Prostate gland (tissue), 2 donors: ENCODE measurements at places on chromosomes 1 and 21. TPM values are rescaled to one million over a fixed set of nuclear protein-coding genes. Genes with fewer than 3 reads are reported as not detected.
A peak's percentile ranks its signal among the peaks of the same experiment; 100 is the strongest.

- DNase-seq = peak; percentile 56
- H3K27ac ChIP-seq = no peak overlapping the region
- no peak overlapping the region for H3K4me3 ChIP-seq
- no peaks in the 10 kb centered on the region for H3K36me3 ChIP-seq
Observed at GRCh38 chr1:171267391-171267790, 19.1 kb downstream of the FMO1 start.

DNA sequence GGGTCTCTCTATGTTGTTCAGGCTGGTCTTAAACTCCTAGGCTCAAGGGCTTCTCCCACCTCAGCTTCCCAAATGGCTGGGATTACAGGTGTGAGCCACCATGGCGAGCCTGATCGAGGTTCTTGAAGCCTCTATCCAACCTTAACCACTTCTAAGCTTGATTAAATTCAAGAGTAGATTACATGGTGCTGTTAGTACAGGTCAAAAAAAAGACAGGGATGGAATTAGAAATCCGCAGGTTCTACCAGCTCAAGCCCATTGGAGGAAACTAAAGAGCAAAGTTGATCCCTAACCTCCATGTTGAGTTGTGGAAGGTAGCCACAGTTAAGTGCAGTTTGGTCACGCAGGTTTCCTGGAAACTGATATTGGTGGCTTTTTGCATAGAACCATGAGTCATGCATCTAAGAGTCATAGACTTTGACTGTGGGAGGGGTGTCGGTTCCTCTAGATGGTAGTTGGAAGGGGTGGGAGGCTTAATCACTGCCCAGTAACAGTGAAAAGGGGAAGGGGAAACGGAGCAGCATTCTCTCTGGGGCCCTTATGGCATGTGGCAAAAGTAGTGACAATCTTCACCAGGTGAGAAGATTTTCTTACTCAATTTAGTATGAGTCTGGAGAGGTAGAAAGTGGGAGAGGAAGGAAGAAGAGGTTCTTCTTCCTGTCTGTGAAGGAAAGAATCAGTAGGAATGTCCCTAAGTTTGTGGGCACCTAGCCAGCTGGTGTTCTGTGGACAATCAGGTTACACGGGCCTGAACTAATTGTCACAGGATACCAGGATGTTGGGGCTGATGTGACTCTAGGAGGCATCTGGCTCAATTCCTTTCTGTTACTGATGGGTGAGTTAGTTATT is 7.0 kb downstream of the CD53 start:
- no peak overlapping the region for H3K4me3 ChIP-seq
- no peaks in the 10 kb centered on the region for H3K4me1 ChIP-seq
- no peaks in the 10 kb centered on the region for H3K27me3 ChIP-seq
- H3K27ac ChIP-seq = no peak overlapping the region

- no peaks in the 10 kb centered on the region for H3K27me3 ChIP-seq
- no peak overlapping the region for H3K27ac ChIP-seq
- H3K36me3 ChIP-seq = no peaks in the 10 kb centered on the region
- no peaks in the 10 kb centered on the region for H3K4me1 ChIP-seq
Observed at GRCh38 chr1:107213225-107213624, 72.4 kb downstream of the NTNG1 start.

GRCh38 chr1:7902478-7903085 is 38.1 kb downstream of the TNFRSF9 start:
- no peaks in the 10 kb centered on the region for H3K4me1 ChIP-seq
- H3K36me3 ChIP-seq = no peaks in the 10 kb centered on the region
- DNase-seq = peak; percentile 61
- no peak overlapping the region for H3K27ac ChIP-seq

DNA sequence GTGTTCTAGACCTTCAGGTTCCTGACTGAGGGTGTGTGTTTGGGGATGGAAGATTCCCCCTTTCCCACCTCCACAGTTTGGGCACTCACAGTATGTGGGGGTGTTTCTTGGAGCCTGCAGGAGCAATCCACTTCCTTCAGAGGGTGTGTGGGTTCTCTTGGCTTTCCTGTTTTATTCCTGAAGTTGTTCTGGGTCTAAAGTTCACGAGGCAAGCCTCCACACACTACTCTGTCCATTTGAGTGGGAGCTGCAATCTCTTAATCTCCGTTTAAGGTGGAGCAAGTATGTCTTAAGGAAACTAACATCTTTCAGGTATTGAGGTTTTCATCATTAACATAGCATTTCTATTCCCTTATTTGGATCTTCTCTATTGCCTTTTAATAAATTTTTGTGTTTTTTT is 141.8 kb downstream of the TENT5C start:
- H3K4me3 ChIP-seq = no peak overlapping the region
- H3K27me3 ChIP-seq = no peaks in the 10 kb centered on the region
- no peak for DNase-seq
- no peak overlapping the region for H3K27ac ChIP-seq

GRCh38 chr1:12438349-12438924 is 179.6 kb downstream of the DHRS3 start:
- DNase-seq = no peak
- no peaks in the 10 kb centered on the region for H3K36me3 ChIP-seq
- H3K4me3 ChIP-seq = no peak overlapping the region
- no peaks in the 10 kb centered on the region for H3K27me3 ChIP-seq

DNA sequence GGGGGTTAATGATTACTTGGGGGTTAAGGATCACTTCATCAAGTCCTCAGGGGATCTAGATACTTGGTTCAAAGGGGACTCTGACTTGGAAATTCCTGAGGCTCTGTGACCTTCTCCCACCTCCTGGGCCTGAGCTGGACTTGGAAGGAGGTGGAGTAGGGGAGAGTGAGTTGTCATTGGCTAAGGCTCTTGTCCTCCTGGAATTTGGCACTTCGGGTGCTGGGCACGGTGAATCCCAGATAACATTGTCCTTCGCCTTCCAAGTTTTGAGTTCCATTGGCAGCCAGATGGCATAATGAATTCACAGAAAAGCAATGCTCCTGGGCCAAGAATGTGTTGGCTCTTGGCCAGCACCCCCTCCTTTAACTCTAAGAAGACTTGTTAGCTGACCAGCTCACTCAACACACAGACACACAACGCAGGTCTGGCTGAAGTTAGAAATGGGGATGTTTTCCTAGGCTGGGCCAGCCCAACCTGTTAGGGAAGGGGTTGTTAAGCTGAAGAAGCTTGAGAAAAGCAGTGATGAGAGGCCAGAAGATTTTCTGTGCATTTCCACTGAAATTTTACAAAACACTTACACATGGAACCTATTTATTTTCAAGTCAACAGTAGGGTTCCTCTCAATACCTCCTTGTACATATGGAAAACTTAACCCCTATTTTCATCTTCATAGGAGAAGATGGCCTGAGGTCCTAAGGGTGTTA is 29.7 kb downstream of the SLC26A9 start:
- H3K27me3 ChIP-seq = no peaks in the 10 kb centered on the region
- peak; percentile 80 for DNase-seq
- H3K36me3 ChIP-seq = no peaks in the 10 kb centered on the region
- H3K4me1 ChIP-seq = no peaks in the 10 kb centered on the region
- H3K4me3 ChIP-seq = no peak overlapping the region

- H3K4me1 ChIP-seq = no peaks in the 10 kb centered on the region
- no peak overlapping the region for H3K4me3 ChIP-seq
- H3K27me3 ChIP-seq = no peaks in the 10 kb centered on the region
- H3K36me3 ChIP-seq = no peaks in the 10 kb centered on the region
Observed at GRCh38 chr1:162145966-162146696, 76.6 kb downstream of the NOS1AP start.

GRCh38 chr21:31354604-31355443 is 10.8 kb upstream of the TIAM1 start:
- H3K4me3 ChIP-seq = no peak overlapping the region
- no peaks in the 10 kb centered on the region for H3K36me3 ChIP-seq
- peak; percentile 71 for DNase-seq

GRCh38 chr1:43452789-43453441 is 816 bp downstream of the HYI start:
- H3K27me3 ChIP-seq = no peaks in the 10 kb centered on the region
- H3K4me1 ChIP-seq = no peaks in the 10 kb centered on the region
- H3K36me3 ChIP-seq = peaks cover 9% of the 10 kb centered on the region

DNA sequence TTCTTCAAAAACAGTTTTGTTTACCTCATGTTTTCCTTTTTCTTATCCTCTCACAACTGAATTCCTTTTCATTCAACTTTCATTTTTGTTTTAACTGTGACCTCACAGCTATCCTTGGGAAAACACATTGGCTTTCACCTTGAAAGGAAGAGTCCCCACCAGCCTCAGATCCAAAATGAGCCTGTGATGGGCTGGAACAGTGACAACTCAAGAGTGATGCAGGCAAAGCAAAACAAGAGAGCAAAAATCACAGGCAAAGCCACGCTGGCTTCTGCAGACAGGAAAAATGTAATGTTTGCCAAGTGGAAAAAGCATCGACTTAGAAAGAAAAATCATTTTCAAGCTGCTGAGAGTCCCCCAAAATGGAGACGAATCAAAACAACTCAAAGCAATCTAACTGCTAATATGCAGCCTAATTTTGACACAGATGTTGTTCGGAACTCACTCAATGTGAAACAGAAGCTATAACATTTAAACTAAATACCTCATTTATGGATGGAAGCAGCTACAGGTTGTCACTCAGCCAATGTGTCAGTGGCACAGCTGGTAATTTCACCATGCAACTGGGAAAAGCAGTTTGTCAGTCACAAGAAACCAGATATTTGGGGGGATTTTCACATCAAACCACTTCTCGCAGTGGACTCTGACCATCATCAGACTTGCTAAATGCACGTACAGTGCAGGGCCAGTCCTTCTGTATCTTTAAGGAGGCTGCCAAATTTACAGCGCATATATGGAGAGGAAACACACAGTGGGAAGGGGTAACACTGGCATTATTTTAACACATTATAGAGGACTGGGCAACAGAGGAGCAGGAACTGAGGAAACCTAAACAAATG is 50.7 kb downstream of the ALG14 start:
- no peaks in the 10 kb centered on the region for H3K4me1 ChIP-seq
- no peak overlapping the region for H3K4me3 ChIP-seq
- no peak for DNase-seq
- H3K27me3 ChIP-seq = no peaks in the 10 kb centered on the region
- H3K36me3 ChIP-seq = no peaks in the 10 kb centered on the region

DNA sequence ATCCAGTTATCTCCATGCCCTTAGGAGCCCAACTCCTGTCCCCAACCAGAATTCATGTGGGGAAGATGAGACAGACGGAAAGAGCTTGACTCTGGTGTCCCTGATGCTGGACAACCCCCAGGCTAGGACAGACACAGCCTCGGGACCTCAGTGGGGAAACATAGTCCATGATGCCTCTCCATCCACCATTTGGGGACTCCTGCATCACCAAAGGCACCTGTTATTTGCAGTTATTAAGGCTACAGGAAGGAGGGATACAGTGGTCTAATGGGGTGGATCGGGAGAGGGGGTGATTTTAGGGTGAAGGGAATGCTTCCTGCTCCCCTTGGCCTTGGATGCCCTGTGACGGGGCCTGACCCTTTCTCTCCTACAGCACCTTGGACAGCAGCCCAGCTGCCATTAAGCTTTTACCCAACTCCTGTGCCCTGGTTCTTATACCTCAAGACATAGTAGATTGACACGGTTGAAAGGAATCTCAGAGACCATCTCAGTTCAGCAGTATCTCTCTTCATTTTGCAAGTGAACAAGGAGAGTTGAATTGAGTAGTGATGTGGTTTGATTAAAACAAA is 111.6 kb downstream of the MATN1 start:
- H3K4me1 ChIP-seq = no peaks in the 10 kb centered on the region
- no peak overlapping the region for H3K4me3 ChIP-seq
- H3K27me3 ChIP-seq = no peaks in the 10 kb centered on the region
- no peak for DNase-seq
- H3K36me3 ChIP-seq = no peaks in the 10 kb centered on the region

DNA sequence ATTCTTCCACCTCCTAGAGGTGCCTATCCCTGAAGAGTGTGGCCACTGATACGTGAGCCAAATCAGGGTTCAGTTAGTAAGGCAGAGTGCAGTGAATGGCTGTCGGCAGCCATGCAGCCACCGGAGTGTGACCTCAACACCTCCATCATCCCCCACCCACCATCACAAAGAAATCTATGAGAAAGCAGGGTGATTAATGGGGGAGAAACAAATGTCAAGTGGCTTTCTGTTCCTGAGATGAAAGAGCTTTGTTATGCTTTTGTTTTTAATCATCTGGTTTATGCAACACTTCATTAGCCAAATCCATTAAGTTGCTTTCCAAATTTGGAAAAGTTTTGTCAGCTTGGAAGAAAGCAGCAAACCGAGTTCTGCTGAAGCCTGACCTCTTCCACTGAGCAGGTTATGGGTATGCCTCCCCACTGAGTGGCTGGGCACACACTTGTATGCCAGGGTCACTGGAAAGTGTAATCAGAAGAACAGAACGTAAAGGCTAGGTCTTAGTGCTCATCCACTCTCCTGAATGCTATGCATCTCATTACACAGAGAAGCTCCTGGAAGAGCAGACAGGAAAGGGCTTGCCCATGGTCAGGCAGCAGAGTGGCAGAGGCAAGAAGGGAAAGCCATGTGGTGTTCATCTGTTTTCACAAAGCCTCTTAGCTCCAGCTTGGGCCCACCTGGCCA is 57.1 kb upstream of the ATP1B1 start:
- H3K27ac ChIP-seq = no peak overlapping the region
- no peaks in the 10 kb centered on the region for H3K4me1 ChIP-seq
- H3K4me3 ChIP-seq = no peak overlapping the region

GRCh38 chr1:3293563-3294080 is 160.8 kb upstream of the ARHGEF16 start:
- no peak overlapping the region for H3K4me3 ChIP-seq
- no peak overlapping the region for H3K27ac ChIP-seq
- no peak for DNase-seq
- peaks cover 18% of the 10 kb centered on the region for H3K27me3 ChIP-seq
- no peaks in the 10 kb centered on the region for H3K4me1 ChIP-seq
- H3K36me3 ChIP-seq = no peaks in the 10 kb centered on the region

GRCh38 chr1:239067058-239067457 is 319.3 kb upstream of the CHRM3 start:
- no peak for DNase-seq
- H3K27ac ChIP-seq = no peak overlapping the region
- no peaks in the 10 kb centered on the region for H3K27me3 ChIP-seq
- H3K36me3 ChIP-seq = no peaks in the 10 kb centered on the region
- no peaks in the 10 kb centered on the region for H3K4me1 ChIP-seq
- no peak overlapping the region for H3K4me3 ChIP-seq

DNA sequence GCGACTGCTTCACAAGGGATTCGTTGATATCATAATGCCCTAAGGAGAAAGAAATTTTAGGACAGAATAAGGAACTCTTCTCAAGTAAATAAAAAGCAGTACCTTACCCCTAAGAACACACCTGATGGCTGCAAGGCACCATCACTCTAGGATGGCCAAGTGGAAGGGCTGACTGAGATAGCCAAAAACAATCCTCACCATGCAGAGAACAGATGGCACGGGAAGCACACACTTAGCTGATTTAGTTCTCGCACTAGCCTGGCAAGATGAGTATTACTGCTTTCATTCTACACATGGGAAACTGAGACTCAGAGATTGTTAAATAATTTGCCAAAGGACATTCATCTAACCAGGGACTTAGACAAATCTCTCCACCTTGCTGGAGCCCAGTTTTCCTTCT is 43.8 kb downstream of the STPG1 start:
- no peak overlapping the region for H3K4me3 ChIP-seq
- no peak overlapping the region for H3K27ac ChIP-seq
- H3K4me1 ChIP-seq = no peaks in the 10 kb centered on the region
- no peaks in the 10 kb centered on the region for H3K27me3 ChIP-seq
- no peaks in the 10 kb centered on the region for H3K36me3 ChIP-seq
- DNase-seq = no peak

GRCh38 chr1:118866330-118866729 is 121.8 kb downstream of the TBX15 start:
- no peaks in the 10 kb centered on the region for H3K36me3 ChIP-seq
- no peak overlapping the region for H3K4me3 ChIP-seq
- no peaks in the 10 kb centered on the region for H3K27me3 ChIP-seq
- H3K4me1 ChIP-seq = no peaks in the 10 kb centered on the region
- H3K27ac ChIP-seq = no peak overlapping the region

TRIM45 gene
- 13.2 TPM for total RNA-seq

MOB3C gene
- 19.4 TPM for total RNA-seq

DAB1 gene
- 3.6 TPM for total RNA-seq

DCDC2B gene
- total RNA-seq = not detected

OR14A16 gene
- not detected for total RNA-seq

NTNG1 gene
- 5.1 TPM for total RNA-seq

TIAM1 gene
- total RNA-seq = 38.1 TPM
